ENCODE measurements at places on chromosomes 11 and 22.

GRCh38 chr11:75481922-75482606 is 43.7 kb downstream of the GDPD5 start:
- DNase-seq: no peak

DNA sequence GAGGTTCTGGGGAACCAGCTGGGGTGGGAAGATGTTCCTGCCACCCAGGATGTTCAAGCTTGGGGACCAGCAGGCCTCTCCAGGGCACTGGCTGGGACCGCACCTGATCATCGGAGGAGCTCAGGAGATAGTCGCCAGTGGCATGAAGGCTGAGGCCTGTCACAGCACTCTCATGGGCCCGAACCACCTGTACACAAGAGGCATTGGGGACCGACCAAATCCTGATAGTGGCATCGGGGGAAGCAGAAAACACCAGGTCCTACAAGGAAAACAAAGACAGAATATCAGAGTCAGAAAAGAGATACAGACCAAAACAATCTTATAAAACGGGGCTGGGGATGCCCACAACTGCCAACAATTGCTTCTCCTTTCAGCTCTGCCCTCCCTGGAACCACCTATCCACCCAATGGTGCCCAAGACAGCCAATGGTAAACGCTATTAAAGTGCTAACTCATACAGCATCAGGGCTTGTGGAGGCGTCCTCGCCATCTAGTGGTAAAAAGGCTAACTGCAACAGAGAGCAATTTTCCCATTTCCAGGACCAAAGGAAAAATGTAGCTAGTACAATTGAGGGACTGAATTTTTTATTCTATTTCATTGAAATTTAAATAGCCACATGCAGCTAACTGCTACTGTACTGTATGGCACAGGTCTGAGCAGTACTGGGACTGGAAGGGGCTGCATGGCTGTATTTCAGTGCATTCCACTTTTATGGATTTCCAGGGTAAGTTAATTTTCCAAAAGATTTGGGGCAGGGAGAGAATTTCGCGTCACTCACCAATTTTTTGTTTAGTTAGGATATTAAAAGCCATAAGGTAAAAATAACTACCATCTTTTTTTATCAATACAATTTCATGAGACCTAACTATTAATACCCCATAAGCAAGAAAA is 7.1 kb downstream of the PRPF19 start:
- DNase-seq: no peak

DNA sequence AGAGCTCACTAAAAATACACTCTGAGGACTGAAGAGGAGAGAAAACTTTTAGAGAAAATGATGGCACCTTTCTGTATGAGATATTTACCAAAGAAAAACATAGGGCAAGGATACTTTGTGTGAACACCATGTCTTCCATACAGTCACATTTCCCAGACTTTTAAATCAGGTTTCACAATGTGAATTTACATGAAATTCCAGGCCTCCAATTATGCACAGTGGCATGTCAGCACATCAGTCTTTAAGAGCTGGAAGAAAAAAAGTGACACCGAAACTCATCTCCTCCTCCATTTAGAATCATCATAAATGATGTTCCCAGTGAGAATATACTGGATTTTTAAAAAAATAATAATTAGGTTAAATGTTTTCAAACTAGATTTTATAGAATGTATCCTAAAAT is 232.2 kb upstream of the UBASH3B start:
- DNase-seq: no peak

DNA sequence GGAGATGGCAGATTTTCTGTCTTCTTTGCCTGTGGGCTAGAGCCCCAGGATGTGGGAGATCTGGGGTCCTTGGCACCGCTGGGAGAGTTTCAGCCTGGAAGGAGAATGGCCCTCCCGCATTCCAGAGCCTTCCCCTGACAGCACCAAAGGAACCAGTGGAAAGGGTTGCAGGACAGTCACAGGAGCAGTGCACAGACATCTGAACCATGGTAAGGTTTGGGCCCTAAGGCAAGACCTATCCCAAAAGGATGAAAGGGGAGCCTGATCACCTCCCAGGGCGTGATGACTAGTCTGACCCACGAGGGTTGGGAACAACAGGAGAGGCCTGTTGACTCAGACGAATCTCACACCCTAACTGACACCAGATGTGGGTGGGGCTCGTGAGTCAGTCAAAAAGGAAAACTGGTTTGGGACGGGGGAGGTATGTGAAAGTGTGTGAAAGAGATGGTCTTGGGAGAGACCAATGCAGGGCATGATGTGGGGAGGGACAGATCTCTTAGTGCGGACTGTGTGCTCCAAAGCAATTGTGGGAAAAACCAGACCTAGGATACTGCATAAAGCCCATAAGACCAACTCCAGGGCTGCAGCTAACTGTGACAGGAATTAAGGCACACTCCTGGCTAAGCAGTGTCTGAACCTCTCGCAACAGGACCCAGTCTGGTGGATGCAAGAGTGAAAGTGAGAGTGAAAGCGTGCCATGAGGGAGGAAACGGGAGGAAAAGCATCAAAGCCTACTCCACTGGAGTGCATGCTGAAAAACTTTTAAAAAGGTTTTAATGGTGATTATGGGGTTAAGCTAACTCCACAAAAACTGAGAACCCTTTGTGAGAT is 39.1 kb upstream of the GLYAT start:
- no peak for DNase-seq

DNA sequence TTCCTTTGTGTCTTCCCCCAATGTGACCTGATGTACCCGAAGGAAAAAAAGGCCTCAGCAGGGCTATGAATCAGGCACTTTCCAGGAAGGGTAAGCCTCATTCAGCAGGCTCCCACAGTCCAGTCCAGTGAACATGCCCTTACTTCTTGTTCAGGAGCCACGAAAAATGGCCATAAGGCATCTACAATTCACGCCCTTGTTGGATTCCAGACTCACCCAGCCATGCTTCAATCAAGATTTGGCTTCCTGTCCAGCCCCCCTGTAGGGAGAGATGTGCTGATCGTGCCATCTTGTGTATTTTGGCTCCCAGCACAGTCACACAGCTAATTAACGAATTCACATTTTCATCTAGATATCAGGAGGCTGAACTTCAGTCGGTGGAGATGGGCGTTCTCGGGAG is 9.9 kb upstream of the KCNJ5 start:
- DNase-seq: no peak

DNA sequence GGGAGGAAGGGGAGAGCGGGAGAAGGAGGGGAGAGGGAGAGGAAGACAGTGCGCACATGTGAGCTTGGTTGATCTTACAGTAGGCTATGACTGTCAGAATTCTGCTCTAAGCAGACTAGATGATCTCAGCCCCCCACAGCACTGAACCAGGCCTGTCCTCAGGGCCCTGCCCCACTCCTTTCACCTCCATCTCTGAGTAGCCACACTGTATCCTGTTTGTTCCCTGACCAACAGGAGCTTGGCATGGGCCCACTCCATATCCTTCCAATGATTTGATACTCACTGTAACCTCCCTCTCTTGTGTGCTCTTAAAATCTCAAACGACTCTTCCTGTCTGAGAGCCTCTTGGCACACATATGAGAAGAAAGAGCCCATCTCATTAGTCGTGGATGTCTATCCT is 86.1 kb upstream of the PARVA start:
- DNase-seq: no peak

- no peak for DNase-seq
These were observed 26.6 kb downstream of the PARVA start for GRCh38 chr11:12403997-12404350.

- DNase-seq: no peak
These were observed 2.2 kb downstream of the RIN1 start for GRCh38 chr11:66333896-66334604.

DNA sequence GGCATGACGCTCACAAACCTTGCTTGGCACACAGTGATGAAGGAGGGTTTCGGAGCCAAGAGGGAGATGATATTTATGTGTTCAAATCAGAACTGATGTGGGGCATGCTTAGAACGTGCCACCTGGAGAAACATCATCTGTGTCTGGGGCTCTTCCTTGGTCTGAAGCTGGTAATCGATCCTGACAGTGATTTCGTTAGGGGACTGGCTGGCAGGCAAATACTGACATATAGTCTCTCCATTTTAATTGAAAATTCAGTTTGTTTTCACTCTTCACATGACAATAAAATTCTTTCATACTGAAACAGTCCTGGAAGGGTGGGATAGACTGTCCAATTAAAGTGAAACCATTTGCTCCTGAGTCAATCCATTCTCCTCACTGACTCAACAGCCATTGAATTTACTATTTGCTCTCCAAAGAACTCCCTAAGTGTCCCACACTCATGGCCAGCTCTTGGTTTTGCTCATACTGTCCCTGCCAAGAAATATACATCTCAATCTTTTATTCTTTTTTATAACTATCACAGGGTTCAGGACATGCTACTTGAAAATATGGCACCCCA is 134.8 kb downstream of the TRPC6 start:
- no peak for DNase-seq

DNA sequence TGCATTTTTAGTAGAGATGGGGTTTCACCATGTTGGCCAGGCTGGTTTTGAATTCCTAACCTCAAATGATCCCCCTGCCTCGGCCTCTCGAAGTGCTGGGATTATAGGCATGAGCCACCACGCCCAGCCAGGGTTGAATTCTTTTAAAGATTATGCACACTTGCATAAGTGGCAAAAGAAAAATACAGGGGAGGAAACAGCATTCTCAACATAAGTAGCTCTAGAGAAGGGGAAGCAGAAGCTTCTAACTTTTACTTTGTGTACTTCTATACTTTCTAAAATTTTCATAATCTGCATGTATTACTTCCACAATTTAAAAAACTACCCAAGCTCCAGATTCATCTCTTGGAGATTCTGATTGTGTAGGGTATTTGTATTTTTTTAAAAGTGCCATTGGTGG is 108.0 kb downstream of the SLC1A2 start:
- no peak for DNase-seq

DNA sequence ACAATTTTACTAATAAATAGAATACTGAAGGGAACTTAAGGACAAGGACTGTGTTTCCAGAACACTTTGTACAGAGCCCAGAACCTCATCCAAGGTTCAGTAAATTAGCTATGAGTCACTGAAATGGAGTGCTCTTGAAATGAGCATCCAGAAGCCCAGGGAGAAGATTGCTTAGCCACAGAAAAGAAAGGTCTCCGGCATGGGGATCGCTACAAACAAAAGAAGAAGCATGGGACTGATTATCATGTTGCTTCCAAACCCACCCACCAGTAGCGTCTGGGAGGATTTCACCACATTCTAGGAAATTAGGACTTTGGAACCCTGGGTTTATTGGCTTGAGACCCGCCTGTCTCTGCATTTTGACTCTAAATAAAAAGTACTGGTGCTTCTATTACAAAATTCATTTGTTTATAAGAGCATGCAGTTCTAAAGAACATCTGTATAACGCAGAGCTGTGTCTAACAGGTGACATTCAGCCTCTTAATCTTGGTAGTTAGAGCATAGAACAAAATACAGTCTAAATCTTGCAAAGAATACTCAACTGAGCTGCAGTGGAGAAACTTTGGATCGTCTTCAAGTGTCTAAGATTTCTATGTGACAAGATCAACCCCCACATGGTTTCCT is 35.9 kb upstream of the SESN3 start:
- DNase-seq: no peak

DNA sequence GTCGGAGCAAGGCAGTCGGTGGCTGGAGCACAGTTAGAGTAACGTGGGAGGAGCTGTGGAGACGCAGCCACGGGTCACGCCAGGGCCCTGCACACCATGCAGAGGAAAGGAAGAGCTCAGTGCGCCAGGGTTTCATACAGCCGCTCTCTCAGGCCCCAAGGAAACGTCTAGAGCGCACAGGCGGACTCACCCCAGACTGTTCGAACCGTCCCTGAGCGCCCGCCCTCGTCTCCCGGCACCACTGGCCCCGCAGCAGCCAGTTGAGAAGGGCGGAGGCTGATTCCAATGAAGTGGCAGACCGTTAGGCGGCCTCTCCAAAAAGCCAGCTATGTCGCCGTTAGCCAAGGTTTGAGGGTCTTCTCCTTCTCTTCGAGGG is 483 bp upstream of the HYLS1 start:
- peak; percentile 24 for DNase-seq

DNA sequence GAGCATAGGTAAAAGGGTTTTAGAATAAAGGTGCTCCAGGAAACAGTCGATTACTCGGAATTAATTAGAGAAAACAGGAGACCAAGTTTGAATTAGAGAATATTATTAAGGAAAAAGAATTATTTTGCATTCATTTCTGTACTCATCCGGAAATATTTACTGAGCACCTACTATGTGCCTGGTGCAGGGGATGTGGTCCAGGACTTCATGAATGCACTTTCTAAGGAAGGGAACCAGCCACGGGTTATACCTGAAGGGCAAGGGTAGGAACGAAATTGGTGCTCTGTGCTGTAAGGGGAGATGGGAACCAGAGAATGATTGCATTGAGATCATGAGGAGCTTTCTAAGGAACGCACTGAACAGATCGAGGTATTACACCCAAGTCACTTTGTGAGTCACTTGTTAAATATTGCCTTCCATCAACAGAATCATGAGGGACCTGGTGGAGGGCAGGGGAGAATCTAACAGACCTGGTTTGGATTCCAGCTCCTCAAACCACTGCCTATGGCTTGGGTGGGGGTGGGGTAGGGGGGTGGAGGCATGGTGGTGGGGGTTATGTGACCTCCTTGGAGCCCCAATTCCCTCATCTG is 40.9 kb downstream of the C11orf96 start:
- DNase-seq: no peak

DNA sequence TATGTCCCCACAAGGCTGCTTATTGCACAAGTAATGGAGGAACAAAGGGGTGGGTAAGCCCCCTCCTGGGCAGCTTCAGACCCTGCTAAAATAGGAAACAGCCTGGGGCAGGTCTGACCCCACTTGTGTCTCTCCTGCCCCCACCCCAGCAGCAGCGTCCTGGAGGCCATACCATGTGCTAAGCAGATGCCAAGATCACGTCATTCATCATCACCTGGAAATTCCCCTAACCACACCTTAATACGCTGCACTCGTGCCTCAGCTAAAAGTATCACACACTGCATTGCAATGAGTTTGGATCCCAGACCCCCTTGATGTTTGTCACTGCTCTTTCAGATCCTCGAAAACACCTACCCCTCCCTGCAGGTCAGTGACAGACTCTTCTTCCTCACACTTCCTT is 27.8 kb upstream of the GGTLC2 start:
- peak; percentile 22 for DNase-seq

- DNase-seq: no peak
These were observed 126.4 kb upstream of the APOA1 start for GRCh38 chr11:116963813-116964212.

- DNase-seq: no peak
These were observed 16.3 kb upstream of the C11orf87 start for GRCh38 chr11:109405671-109406070.

DNA sequence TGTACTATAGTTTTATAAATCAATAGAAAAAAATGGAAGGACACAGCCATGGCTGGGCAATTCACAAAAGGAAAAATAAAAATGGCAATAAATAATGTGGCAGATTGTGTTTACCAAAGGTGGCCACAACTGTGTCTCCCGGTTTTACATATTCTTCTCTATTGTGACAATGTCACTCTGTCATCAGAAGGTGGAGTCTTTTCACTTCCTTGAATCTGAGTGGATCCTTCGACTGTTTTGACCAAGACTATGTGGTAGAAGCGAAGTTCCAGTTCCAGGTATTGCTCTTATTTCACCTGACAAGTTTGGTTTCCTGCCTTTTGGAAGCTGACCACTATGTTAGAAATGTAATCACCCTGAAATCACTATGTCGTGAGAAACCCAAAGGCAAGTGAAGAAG is 31.0 kb upstream of the HSD17B12 start:
- DNase-seq: no peak

All from stimulated activated CD4-positive, alpha-beta T cell treated with anti-CD3 and anti-CD28 coated beads, Interleukin-4, amount 100 ng/mL, for 4 hours (primary cell).